ENCODE measurements at places on chromosomes 3 and 15.
A peak's percentile ranks its signal among the peaks of the same experiment; 100 is the strongest.

- DNase-seq: no peak
Observed at GRCh38 chr15:69546182-69546581, 93.6 kb downstream of the RPLP1 start.

DNA sequence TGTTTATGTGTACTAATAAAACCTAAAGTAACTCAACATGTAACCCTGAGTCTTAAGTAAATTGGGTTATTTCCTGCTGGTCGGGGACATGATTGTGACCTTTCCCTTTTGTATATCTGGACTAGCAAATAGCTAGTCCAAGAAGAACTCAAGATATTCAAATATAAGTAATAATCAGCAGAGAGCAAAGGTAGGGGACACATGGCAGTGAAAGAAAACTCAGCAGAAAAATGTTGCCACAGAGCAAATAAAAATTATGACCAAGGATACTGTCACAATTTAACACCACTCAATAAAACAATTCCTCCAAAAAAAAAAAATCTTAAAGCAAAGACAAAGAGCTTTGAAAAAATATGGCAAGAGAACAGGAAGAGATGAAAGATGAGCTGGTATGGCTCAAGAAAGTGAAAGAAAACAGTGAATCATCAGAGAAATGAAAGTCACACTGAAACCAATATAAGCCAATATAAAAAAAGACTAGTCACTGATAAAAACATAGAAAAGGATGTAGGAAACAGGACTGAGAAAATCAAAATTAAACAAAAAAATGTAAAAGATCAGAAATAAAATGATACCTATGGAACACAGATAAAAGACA is 43.4 kb downstream of the HLTF start:
- no peak for DNase-seq

DNA sequence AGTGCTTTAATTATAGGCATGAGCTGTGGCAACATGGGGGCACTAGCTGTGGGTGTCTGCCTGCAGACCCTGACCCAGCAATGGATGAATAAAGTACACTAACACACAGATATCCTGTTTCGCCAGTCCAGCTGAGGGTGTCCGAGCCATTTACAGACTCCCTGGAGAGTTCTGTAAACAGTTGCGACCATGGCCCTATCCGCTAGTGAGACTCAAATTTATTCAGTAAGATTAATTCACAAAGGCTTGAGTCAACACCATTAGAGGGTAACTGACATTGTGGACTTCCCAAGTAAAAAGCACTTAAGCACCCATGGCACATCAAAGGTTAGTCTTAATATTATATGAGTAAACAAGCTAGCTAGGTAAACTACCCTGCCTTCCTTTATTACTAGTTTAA is 161.6 kb downstream of the TBL1XR1 start:
- no peak for DNase-seq

DNA sequence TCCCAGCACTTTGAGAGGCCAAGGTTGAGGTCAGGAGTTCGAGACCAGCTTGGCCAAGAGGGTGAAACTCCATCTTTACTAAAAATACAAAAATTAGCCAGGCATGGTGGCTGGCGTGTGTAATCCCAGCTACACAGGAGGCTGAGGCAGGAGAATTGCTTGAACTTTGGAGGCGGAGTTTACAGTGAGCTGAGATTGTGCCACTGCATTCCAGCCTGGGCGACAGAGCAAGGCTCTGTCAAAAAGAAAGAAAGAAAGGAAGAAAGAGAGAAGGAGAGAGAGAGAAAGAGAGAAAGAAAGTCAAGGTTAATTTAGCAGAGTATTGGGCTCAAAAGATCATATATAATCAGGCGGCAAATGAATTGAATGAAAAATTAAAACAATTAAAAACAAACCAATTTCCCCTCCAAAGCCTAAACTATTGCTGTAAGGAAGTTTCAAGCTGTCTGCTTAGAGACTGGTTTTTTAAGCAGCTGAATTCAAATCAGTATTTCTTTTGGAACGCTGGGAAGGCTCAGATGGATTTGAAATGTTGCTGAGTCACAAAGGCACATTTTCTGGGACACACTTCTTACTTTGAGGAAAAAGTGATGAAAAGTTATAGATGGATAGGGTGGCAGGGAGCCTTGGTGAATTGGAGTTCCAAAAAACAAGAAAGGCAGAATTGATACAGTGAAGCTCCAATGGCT is 81.3 kb upstream of the BHLHE40 start:
- no peak for DNase-seq

DNA sequence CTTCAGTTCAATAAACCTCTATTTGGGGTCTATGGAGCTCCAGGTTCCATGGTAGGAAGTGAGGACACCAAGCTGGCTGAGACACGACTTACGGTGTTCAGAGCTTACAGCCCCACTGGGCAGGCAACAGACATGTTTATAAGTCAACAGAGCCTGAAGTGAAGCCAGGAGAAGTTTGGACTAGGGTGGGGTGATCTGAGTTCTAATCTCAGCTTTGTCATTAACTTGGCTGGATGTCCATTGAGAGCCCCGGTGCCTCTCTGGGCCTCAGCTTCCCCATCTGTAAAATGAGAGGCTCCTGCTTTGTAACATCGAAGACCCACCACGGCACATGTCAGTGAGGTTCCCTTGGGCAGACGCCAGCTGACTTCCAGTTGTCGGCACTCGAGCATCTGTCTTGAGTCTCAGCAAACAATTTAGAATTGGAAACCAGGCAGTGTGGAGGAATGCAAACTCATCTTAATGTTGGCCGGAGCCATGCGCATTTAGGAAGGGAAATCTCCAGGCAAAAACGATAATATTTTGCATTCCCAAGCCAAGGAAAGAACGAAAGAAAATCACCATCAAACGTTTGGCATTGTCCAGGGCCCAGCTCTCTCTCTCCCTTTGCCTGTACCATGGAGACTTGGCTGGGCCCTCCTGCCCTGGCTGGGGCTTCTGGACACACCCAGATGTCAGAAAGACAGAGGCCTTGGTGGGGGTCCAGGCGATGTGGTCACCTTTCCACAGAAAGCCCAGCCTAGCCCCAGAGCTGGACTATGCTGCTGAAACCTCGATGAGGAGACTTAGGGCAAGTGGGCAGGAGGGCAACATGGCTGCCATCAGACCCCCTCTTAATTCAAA is 18.4 kb downstream of the ITGA11 start:
- DNase-seq: no peak

DNA sequence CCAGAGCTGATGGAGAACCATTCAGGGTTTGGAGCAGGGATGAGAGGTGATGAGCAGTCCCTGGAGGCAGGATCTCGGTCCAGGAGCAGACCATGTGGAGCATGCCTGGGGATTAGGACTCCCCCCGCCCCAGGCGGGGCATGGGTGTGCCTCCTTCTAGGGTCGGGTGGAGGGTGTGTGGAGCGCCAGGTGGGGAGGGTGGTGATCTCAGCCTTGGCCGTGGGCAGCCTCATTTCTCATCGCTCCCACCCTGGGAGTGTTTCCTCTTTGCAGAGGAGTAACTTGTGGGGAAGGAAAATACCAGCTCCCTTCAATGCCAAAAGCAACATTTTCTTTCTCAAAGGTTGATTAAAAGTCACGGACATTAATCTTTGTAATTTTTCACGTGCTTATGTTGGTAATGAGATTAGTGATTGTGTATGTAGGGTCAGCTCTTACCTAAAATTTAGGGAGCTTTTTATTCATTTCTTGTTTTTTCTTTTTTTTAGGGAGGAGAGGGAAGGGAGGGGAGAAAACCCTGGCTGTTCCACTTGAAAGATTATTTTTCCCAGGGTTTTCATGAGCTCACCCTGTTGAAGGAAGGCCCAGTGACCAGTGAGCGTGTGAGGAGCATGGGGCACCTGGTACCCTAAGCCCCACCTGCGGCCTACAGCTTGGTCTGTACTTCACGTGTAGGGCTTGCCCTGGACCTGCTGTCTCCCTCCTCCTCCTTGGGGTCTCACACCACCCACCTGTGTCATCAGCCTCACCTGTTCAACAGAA is 11.0 kb downstream of the FBLN2 start:
- no peak for DNase-seq

DNA sequence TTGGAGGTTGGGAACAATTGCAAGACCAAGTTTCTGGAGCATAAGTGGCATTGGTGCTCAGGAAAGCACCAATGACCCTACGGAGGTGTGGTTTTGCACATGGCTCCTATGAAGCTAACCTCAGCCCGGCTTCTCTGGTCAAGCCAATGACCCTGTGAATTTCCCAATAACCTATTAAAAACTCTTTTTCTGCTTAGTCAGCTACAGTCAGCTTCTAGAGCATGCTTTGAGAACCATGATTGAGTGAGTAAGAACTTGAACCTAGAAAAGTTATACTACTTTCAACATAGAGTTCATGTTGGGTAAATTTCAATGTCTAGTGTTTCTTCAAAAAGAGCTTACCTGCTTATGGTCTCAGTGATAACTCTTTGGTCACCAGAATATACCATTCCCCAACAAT is 163.2 kb downstream of the RSL24D1 start:
- DNase-seq: no peak

GRCh38 chr3:4804161-4805058 is 174.8 kb upstream of the BHLHE40 start:
- DNase-seq: no peak

GRCh38 chr3:126100269-126100633 is 16.3 kb upstream of the SLC41A3 start:
- DNase-seq: no peak

- DNase-seq: no peak
Observed at GRCh38 chr3:138203938-138204337, 16.8 kb downstream of the ARMC8 start.

- DNase-seq: no peak
Observed at GRCh38 chr3:120489421-120489820, 38.6 kb upstream of the FSTL1 start.

- no peak for DNase-seq
Observed at GRCh38 chr3:133965013-133965570, 64.6 kb downstream of the SLCO2A1 start.

GRCh38 chr3:100852840-100853239 is 140.4 kb downstream of the ABI3BP start:
- no peak for DNase-seq

DNA sequence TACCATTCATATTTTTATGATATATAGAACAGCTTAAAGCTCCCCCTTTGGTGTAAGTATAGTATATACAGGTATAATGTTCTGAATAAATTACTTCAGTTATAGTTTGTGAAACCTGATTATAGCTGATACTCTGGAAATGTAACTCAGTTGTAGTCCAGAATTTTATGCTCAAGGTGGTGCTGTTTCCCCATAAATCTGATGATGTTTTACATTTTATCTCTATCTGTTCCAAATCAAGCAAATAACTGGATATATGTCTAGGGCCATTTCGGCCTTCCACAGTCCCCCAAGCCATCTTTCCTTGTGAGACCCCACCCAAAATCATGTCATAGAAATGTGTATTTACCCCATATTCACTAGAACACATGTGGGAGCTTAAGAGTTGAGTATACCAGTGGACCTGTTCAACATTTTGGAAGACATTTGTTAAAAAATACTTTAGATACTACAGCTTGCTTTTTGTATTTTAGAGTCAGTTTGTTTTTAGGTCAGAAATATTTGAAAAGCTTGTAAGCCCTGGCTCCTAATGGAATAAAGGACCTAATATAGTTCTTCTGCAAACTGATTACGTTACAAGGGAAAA is 107.1 kb downstream of the ATG7 start:
- peak; percentile 1 for DNase-seq

- DNase-seq: no peak
Observed at GRCh38 chr15:79176151-79176550, 85.6 kb upstream of the RASGRF1 start.

DNA sequence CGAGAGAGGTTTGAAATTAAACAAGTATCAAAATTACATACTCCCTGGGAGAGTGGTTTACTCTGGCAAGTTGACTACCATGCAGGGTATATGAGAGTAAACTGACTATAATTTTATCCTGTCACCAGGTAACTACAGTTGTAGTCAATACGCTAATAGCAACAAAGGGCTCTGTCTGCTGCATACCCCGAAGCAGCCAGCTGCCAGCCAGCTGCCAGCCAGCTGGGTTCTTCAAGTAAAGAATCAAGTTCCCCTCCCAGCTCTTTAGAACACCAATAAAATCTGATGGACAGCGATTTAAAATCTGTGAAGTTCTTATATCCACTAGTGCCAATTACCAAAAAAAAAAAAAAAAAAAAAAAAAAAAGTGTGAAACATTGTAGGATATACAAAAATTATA is 417.7 kb upstream of the CFAP20DC start:
- DNase-seq: no peak

- no peak for DNase-seq
Observed at GRCh38 chr15:23753248-23753647, 66.1 kb upstream of the NDN start.

GRCh38 chr15:31100738-31101137 is 787 bp downstream of the TRPM1 start:
- no peak for DNase-seq

DNA sequence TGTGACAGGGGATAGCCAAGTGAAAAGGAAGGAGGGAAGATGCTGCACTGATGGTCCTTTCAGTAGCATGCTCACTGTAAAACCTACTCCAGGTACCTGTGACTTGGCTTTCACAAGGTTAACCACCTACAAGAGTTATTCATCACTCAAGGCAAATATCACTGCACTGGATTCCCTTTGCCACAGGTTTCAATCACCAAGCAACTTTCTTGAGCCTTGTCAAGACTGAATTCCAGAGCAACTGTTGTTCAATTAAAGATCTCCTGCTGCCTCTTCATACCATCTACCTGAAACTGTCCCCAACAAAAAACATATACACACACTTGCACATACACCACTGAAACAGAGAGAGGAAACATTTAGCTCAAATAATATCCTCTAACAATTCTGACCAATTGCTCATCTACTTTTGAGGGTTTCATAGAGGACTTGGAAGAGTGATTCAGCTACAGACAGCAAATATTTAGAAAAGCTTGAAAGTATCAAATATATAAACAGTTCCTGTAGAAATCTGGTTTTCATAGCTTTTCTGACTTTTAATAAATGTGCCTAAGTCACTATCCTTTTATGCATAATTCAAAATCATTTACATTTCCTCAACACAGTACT is 6.5 kb downstream of the IGF2BP2 start:
- DNase-seq: no peak

- no peak for DNase-seq
Observed at GRCh38 chr15:63348392-63348791, 33.3 kb downstream of the CA12 start.

DNA sequence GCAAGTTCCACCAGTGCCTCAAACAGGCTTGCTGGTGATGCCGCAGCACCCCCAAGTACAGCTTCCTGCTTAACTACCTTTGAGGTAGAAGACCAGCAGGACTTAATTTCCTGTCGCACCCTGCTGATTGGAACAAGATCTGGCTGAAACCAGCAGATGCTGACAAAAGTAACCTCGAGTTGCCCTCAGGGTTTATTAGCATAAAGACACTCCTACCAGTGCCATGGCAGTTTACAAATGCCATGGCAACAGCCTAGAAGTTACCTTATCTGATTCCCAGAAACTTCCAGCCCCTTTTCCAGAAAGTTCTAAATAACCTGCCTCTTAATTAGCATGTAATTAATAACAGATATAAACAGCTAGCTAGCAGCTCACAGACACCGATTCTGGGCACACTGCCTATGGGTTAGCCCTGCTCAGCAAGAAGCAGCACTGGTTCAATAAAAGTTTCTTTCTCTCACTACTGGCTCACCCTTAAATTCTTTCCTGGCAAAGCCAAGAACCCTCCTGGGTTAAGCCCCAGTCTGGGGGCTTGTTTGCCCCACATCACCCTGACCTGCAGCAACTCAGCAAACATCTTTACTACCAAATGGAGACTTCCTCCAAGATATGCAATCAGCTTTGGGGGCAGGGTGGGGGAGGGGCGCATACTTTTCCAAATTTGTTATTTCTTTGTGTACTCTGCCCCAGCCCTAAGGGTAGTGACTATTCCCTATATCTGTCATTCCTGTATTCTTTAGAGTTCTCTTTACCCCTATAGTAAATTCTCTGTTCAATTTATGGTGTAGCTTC is 54.2 kb downstream of the MAP4 start:
- no peak for DNase-seq

GRCh38 chr3:98012979-98013378 is 22.1 kb downstream of the GABRR3 start:
- DNase-seq: no peak

GRCh38 chr3:41477399-41478014 is 278.2 kb downstream of the CTNNB1 start:
- no peak for DNase-seq

Measured in stimulated activated CD4-positive, alpha-beta T cell treated with anti-CD3 and anti-CD28 coated beads, TNF-alpha, amount 100 ng/mL, for 24 hours (primary cell).